Glutamatergic neuron (in vitro differentiated cells): ENCODE measurements at places on chromosomes 16 and 17. TPM values are rescaled to one million over a fixed set of nuclear protein-coding genes. Genes with fewer than 3 reads are reported as not detected.

Gene TLCD3A
- total RNA-seq: 9.4 TPM

Gene CHMP1A
- 96.3 TPM for total RNA-seq

Gene BAHCC1
- 111 TPM for total RNA-seq

Gene NKD1
- 31.3 TPM for total RNA-seq

DNA sequence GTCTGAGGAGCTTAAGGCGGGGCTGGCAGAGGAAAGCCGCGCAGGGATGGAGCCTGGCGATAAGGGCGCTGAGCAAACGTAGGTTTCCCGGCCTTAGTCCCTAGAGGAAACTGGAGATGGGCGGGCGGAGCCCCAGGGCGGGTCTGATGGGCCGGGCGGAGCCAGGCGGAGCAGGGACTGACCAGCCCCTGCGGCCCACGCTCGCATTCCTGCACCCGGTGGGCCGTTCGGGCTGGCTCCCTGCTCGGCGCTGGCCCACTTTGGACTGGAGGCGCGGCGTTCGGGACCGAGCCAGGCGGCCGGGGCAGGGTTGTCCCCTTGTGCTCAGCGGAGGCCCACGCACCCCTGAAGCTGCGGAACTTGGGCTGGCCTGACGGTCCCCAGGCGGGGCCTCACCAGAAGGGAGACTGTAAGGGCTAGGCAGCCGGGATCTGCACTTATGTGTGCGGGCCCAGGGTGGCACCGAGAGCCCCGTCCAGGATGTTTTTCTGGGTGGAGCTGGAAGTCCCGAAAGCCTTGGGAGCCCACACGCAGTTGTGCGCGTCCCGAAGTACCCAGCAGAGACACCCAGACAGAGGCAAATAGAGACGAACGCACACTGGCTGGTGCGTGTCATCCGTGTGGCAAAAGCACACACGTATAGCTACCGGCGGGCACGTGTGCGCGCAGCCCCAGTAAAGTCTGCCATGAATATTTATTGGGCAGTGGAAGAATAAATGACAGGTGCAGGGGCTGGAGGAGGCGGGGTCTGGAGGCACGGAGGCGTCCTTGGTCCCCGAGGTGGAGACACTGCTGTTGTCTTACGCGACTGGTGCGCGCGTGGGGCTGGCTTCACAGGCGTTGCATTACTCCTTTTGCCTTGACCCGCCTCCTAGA, 1.4 kb downstream of the PYDC1 start:
- DNase-seq: peak; percentile 34
- H3K27ac ChIP-seq: no peak overlapping the region
- peak overlapping the region; percentile 88 for H3K4me3 ChIP-seq
- no peaks in the 10 kb centered on the region for H3K36me3 ChIP-seq
- peaks cover 3% of the 10 kb centered on the region for H3K4me1 ChIP-seq

- H3K4me1 ChIP-seq: peaks cover 2% of the 10 kb centered on the region
- no peaks in the 10 kb centered on the region for H3K36me3 ChIP-seq
- no peak for DNase-seq
- H3K27me3 ChIP-seq: no peaks in the 10 kb centered on the region
- H3K27ac ChIP-seq: no peak overlapping the region
These were observed 32.2 kb downstream of the BAHCC1 start for GRCh38 chr17:81427173-81428120.
